ENCODE measurements at places on chromosomes 4 and X. TPM values are rescaled to one million over a fixed set of nuclear protein-coding genes. Genes with fewer than 3 reads are reported as not detected.

CXXC4 gene
- 9.7 TPM for polyA plus RNA-seq

FGB gene
- 8.2 TPM for polyA plus RNA-seq

PFKFB1 gene
- 0.58 TPM for polyA plus RNA-seq

ADAMTS3 gene
- 9.6 TPM for polyA plus RNA-seq

POU3F4 gene
- polyA plus RNA-seq, result 5.5 TPM

UGT2A1 gene
- polyA plus RNA-seq, result 0.23 TPM

TCEAL2 gene
- polyA plus RNA-seq, result 24.7 TPM

STK32B gene
- 8.9 TPM for polyA plus RNA-seq

PCSK1N gene
- polyA plus RNA-seq, result 13.2 TPM

CT45A5 gene
- not detected for polyA plus RNA-seq

RBM47 gene
- 91.5 TPM for polyA plus RNA-seq

CTAG1B gene
- not detected for polyA plus RNA-seq

FATE1 gene
- polyA plus RNA-seq, result 0.38 TPM

AKAP4 gene
- 0.08 TPM for polyA plus RNA-seq

MAGEA6 gene
- polyA plus RNA-seq, result not detected

GAGE12F gene
- not detected for polyA plus RNA-seq

SATL1 gene
- polyA plus RNA-seq, result 0.51 TPM

NMU gene
- polyA plus RNA-seq, result 10.7 TPM

MAGEA1 gene
- not detected for polyA plus RNA-seq

ARMCX5 gene
- polyA plus RNA-seq, result 17.2 TPM

SPIN4 gene
- 28.8 TPM for polyA plus RNA-seq

EGF gene
- polyA plus RNA-seq, result 3.9 TPM

NUDT10 gene
- 11.7 TPM for polyA plus RNA-seq

All from right renal pelvis (tissue), 4 donors.